NCI-H1436 treated with DMSO at 0.1 percent for 48 hours (cell line): ENCODE measurements at places on chromosomes 16 and 17.

DNA sequence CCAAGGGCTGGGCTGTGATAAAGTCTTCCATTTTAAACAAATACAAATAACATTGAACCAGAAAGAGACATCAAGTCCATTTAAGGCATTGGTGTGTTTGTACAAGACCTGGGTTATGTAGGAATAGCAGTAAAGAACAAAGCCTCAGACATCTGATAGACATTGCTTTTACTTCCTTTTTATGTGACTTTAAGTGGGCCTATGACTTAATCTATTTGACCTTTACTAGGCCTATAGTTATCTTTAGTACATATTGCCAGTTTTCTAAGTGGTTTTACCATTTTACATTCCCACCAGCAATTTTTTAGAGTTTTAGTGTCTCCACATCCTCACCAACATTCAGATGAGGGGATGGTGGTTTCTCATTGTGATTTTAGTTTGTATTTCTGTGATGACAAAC lies 298.8 kb downstream of the ZFHX3 start:
- DNase-seq: no peak

- no peak for DNase-seq
Observed at GRCh38 chr16:85443116-85443515, 170.0 kb upstream of the GSE1 start.

GRCh38 chr17:68821860-68822696 lies 133.1 kb downstream of the ABCA8 start:
- DNase-seq: no peak

- DNase-seq: no peak
Observed at GRCh38 chr16:23673971-23674614, 4.6 kb upstream of the PLK1 start.

DNA sequence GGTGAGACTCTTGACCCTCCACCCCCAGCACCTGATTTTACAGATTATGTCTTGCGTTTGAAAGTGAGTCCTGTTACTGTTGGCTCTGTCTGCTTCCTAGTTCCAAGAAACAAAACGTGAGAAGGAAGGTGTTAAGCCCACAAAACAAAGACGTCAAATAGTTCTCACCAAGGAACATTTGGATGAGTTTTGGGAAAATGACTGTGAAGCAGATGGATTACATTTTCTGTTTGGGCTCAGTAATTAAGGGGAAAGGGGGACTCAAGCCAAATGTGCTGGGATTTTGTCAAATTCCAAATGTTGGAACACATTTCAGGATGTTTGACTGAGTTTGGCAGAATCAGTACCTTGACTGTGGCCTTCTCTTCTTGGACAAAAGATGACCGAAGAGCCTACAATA lies 71.2 kb downstream of the PCTP start:
- no peak for DNase-seq

DNA sequence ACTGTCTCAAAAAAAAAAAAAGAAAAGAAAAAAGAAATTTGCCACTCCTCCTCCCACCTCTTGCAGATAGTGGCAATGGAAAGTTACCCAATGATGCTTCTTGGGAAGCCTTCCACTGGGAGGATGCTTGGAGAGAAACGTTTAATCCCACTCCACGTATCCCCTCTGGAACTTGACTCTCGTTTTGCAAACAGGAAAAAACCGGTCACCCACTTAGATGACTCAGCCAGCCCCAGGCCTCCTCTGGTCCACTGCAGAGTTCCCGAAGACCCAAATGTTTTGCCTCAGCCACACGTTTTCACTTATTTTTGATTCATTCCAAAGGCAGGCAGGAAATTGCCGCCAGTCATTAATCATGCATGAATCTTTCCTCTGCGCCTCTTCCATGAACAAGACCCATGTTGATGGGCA lies 9.3 kb upstream of the TNFRSF17 start:
- DNase-seq: no peak

DNA sequence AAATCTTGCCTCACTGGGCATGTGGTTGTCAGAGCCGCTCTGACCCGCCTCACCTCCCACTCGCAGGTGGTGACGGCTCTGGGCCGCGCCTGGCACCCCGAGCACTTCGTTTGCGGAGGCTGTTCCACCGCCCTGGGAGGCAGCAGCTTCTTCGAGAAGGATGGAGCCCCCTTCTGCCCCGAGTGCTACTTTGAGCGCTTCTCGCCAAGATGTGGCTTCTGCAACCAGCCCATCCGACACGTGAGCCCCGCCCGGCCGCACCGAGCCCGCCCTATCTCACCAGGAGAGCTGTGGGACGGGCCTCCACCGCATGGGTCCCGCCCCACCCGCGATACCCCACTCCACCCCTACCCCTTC lies 4.0 kb downstream of the TGFB1I1 start:
- DNase-seq: no peak

GRCh38 chr17:2025220-2025621 lies at the start of gene RTN4RL1:
RTN4RL1 (minus strand) TSS chr17:2025334; CDS start chr17:2024865, 469 bp downstream.
- peak; percentile 25 for DNase-seq

- DNase-seq: no peak
Observed at GRCh38 chr16:66390346-66391108, 24.0 kb downstream of the CDH5 start.
